ENCODE measurements at places on chromosomes 7 and 10.

DNA sequence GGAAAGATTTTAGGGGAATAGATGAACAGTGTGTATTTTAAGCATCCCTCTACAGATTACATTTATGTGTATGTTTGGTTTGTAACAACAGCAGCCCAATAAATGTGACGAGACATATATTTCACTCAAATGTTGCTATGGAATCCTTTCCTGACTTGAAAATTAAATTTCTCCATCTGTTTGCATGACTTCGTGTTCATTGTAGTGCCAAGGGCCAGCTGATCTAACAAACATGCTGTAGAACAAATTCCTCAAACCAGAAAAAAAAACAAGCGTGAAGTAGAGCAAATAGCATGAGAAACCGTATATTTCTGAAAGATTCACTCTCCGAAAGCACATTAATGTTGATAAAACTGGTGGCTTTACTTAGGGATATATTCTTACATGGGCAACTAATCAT is 87.8 kb downstream of the NRCAM start:
- no peak for DNase-seq

- DNase-seq = no peak
These were observed 155.1 kb downstream of the OR13A1 start for GRCh38 chr10:45160271-45160670.

- DNase-seq = peak; percentile 40
These were observed 16.8 kb downstream of the TRIM8 start for GRCh38 chr10:102660888-102661657.

DNA sequence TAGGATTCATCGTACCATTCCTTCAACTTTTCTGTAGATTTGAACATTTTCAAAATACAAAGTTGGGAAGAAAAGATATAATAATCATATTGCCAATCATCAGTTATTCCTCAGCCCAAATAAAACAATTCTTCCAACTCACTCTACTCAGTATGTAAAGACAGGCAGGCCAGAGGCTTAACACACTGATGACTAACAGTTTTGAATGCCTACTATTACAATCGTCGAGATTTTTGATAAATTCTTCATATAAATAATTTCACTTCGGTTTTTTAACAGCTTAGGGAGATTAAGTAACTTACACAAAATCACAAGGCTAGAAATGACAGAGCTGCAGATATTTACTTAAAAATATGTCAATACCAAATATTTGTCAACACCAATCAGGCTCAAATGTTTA is 17.6 kb downstream of the CYTH3 start:
- DNase-seq = no peak

DNA sequence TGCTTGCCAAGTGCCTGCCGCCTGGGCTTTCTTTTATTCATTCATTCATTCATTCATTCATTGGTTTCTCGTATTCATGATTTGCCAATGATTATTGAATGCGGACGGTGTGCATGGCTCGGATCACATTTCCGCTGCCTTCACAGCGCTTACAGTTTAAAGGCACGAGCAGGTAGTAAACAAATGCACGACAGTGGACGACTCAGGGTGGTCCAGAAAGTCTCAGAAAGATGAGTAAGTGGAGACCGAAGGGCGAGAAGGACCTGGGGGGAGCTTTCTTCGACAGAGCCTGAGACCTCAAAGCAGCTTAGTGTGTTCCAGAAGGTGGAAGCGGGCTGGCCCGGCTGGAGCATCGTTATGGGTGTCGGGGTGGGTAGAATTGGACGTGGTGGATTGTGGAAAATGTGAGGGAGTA is 506 bp downstream of the MCM10 start:
- DNase-seq = peak; percentile 30

DNA sequence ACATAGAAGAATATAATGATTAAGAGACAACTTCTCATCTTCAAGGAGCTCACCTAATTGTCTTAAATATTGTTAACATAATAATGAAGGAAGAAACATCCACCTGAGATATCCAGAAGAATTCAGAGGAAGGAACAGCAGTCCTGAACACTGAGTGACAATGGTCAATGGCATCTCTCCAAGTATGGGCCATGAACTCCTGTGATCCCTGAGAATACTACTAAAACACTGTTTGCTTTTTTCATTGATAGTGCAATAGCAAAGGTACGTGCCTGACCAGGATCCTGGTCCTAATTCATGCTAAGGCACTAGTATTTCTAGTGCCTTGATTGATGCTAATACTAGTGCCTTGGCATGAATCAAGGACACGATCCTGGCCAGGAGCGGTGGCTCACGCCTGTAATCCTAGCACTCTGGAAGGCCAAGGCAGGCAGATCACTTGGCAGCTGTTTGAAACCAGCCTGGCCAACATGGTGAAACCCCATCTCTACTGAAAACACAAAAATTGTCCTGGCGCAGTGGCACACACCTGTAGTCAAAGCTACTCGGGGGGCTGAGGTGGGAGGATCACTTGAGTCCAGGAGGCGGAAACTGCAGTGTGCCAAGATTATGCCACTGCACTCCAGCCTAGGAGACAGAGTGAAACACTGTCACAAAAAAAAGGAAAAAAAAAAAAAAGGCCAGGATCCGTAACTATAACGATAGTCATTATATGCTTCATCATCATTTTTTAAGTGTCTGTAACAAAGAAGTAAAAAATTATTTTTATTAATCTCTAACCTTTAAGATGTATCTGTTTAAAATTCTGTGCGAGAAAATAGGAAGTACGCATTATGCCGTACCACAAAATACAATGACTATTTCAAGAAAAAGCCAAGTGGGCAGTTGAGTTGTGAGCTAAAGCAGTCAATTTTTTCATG is 49.1 kb downstream of the SRPK2 start:
- no peak for DNase-seq

- DNase-seq = no peak
These were observed 572.8 kb downstream of the INHBA start for GRCh38 chr7:41130086-41130485.

DNA sequence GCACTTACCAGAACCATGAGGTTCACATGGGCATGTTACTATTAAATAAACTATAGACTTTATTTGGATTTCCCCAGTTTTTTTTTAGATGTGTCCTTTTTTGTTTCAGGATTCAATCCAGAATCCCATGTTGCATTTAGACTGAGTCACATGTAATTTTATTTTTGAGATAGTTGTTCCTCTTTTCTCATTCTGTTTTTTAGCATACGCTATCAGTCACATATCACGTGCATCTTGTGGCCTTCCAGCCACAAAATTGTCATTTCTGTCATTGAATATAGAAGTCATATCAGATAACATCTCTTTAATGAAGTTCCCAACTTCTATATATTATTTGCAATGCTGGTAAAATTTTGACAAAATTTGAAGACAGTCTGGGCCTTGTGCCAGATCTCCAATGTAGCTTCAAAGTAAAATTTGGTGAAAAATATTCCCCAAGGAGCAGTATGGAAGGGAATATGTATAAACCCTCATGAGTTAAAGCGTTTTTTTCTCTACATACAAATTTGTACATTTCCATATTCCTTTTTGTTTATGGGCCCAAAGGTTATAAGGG is 132.3 kb upstream of the MKI67 start:
- DNase-seq = no peak
